AG09319 (cell line): ENCODE measurements at places on chromosomes 6 and 20.

DNA sequence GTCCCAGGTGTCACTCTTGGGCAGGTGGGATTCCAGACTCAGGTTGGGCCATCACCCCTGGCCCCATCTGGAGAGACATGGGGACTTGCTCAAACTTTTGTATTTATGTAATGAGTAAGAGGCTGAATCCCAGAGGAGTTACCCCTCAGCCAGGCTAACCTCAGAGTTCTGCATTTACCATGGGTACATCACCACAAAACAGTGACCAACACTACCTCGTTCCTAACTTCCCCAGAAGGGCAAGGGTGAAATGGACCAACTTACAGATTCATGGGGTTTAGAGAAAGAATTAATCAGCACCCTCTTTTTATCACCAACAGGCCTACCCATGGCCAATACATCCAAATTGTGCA, 259.9 kb upstream of the MARCKS start:
- DNase-seq: no peak

DNA sequence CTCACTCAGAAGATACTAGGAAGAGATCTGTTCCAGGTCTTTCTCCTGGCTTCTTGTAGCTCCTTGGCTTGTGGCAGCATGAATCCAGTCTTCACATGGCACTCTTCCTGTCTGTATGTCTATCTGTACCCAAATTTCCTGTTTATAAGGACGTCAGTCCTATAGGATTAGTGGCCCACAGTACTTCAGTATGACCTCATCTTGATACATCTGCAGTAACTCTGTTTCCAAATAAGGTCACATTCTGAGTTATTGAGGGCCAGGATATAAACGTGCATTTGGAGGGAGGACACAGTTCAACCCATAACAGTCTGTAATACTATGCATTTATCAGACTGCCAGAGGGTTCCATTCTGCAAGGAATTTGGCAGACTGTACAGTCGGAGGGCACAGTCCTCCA, 57.6 kb upstream of the DYNLRB1 start:
- no peak for DNase-seq

GRCh38 chr6:35283361-35283760, 14.3 kb upstream of the DEF6 start:
- no peak for DNase-seq

DNA sequence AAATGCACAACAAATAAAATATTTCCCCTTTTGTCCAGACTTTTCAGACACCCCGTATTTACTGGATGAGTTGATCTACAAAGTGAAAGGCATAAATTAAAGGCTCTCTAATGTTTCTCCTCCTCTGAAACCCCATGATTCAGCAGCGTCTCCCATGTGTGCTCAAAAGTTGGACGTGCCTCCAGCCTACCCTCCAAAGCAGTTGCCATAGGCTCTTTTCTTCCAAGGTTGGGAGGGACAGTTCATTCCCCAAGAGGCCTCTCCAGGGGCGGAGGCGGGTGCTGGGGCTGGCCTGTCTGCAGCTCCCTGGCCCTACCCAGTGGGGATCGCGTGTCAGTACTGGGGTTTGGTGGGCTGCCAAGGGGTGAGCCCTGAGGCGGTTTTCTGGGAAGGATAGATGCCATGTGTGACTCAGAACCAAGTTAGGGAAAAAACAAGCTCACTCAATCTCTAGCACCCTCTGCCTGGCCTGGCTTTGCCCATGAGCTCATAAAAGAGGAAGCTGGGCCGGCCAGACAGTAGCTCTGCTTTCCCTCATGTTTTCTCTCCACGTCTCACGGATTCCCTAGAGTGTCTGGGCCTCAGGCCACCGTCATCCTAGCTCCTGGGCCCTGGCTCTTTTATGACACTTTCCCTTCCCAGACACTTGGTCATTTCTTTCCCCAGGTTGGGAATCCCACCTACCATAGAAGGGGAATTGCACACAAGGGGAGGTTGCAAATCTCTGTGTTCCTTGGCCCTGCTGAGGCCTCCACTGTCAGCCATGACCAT, 8.0 kb upstream of the IER3 start:
- DNase-seq: peak; percentile 99

DNA sequence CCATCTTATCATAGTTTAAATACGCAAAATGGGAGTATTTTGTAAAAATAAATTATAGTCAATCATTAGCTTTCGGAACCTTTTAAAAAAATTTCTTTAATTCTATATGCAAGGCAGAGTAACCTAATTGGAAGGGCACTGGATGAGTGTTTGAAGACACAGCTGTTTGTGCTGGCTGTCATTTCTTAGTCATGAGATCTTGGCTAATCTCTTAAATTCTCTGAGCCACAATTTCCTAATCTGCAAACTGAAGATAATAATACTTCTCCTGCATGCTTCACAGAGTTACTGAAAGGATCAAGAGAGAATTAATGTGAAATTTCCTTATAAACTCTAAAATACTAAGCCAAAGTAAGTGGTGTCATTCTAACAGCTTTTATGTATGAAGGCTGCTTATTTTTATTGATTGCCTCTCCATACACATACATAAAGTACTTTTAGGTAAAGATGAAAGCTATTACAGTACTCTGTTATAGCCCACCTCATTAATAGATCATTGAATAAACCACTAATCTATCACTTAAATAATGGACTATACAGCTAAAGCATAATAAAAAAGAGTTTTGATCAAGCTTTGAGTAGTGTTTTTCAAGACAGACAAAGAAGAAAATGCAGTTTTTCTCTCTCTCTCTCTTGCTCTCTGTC, 383.7 kb upstream of the IRAK1BP1 start:
- no peak for DNase-seq

DNA sequence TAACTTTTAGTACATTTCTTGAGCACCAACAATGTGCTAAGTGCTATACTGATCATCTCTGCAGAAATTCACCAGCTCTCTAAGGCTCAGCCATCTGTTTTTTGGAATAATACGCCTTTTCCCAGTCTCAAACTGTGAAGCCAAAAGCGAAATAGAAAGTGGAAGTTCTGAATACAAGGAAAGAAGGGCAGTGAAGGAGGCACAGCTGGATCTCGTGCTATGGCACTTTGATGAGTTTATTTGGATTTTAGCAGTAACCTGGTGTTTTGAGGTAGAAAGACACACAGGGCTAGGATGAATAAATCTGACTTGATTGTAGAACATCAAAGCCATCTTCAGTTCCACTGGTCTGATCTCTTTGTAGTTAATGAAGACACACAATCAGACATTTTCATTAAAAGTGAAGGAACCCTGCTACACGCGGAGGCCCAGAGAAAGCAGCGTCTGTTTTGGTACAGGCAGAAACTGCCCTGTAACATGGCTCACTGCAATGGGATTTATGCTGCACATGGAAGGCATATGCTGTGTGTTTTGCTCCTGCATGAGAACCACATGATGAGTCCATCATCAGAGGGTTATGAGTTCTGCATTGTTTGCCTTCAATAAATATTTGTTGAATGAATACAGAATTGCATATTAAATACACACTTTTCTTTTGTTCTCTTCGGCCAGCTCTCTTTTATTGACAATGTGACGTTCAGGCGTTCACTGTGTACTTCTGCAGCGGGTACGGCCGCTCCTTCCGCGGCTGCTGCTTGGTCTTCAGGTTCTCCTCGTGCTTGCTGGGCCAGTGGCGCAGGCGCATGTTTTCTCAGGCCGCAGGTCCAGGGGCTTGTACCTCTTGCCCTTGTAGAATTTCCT, 100.9 kb downstream of the PREP start:
- DNase-seq: no peak

DNA sequence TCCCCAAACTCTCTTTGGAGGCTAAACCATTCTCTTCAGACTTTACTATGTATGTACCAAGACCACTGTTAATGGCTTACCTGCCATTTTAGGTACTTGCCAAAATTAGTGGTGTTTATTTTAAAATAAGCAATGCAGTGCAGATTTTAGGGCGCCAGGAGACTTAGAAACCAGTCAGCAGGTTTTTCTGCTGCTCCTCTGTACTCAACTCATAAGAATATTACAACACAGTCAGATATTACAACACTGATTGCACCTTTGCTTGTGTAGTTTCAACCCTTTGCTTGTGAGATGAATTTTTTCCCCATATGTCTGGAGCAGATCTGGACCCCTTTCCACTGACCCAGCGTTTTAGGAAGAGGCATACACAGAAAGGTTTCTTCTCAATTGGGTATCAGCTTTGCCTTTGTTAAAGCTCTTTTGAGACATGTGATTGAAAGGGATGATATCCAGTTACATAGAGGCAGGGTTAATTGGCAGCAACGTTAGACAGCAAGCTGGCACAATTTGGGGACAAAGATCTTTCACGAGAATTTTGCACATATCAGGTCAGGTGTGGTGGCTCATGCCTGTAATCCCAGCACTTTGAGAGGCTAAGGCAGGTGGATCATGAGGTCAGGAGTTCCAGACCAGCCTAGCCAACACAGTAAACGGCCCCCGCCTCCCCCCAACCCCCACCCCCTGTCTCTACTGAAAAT, 6.2 kb downstream of the TTPAL start:
- no peak for DNase-seq

- DNase-seq: no peak
Observed at GRCh38 chr20:61173961-61174725, 77.9 kb upstream of the CDH4 start.
